ENCODE measurements at places on chromosomes 12 and 14.

DNA sequence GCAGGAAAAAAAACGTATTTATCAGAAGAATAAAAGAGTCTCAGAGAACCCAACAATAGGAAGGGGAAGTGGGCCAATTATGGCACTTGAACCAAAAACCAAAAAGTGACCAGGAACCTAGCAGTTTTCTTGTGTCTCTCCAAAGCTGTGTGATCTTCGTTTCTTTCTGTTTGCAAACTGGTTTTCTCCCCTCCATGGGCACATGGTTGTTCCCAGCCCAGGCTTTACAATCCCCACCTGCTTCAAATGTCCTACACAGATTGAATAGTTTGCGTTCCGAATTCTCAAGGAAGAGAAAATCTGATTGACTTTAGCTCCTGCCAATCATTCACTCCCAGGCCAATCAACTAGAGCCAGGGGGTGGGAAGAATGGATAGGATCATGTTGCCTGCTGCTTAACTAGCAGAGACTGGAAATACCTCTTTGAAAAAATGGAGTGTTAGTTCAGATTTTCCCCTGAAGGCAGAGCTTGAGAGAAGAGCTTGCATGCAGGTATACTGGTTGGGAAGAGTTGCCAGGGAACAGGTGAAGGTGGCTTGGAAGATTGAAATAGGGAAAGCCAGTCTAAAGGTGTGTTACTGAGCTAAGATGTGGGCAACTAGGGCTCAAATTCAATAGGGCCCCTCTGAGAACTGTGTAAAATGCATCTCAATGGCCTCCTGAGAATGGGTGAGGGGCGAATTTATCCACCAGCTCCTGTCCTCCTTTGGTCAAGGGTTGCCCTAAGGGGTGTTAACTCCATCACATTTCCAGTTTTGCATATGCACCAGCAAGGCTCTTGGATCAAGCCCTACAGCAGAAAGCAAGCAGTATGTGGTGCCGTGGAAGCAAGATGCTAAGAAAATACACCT, 106.4 kb upstream of the SRRM4 start:
- DNase-seq = no peak

DNA sequence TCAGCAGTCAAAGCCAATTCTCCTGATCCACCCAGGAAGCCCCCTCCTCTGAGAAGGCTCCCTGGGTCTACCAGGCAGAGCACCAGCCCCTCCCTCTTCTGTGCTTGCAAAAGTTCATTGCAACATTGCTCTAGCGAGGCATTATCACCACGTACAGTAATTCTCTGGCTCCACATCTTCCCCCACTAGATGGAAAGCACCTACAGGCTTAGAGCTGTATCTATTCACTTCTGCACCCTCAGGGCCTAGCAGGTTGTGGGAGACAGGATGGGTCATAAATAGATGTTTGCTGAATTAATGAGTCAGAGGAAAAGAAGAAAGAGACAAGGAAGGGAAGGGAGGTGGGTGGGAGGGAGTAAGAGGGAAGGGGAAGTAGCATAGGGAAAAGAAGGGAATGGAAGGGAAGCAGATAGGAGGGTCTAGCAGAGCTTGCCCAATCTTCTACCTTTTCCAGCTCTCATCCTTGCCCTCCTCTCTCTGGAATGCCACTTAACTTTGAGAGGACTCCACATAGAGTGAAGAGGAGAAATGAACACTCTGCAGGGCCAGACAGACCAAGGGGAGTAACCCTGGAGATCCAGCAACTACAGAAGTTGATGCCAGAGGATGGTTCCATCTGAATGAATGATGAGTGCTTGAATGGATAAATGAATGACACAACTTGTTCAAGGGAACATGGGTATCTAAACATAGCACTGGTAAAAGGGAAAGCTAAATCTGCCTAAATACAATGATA, 42.0 kb upstream of the NT5DC3 start:
- no peak for DNase-seq

- no peak for DNase-seq
These were observed 723 bp upstream of the NFE2 start for GRCh38 chr12:54301428-54302048.

- DNase-seq = no peak
These were observed 1.1 kb downstream of the CYP46A1 start for GRCh38 chr14:99685151-99685591.

DNA sequence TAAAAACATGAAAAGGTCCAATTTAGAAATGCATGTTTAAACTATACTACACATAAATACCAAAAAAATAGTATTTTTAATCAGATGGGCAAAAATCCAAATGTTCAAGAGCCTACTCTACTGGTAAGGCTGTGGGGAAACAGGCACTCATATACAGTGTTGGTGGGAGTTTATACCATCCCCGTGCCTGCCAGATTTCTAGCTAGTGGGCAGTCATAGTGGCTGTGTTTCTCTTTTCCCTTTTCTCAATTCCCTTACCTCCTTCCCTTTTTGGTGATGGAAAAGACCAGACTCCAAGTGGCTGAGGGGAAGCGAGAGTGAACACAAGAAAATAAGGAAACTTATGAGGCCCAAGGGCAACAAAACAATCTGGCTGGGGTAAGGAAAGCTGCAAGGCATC, 14.7 kb downstream of the ZNF641 start:
- DNase-seq = no peak

- DNase-seq = no peak
These were observed at the start of gene GLT1D1 for GRCh38 chr12:128852885-128853599. TSS of gene GLT1D1 (plus strand) at chr12:128853478. CDS start at chr12:128853582, 104 bp downstream.

- no peak for DNase-seq
These were observed 36.3 kb downstream of the IQSEC3 start for GRCh38 chr12:102879-103168.

DNA sequence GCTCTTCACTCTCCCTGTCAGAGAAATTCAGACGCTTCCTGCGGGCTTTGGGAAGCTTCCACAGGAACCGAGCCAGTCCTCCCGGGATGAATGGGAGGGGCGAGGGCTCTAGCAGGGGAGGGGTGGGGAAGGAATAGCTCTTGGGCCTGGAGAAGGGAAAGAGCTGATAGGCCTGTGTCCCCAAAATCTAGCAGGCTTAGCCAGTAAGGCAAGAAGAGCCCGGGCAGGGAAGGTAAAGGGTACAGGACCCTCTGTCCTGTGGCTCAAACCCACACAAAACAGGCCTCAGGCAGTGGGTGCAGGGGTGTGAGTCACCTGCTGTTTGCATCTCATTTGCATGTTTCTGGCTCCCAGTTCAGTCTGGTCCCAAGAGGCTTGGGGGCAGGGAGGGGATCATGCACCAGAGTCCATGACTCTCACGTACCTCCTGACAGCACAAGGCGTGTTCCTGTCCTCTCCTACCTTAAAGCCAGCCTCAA, 8.7 kb upstream of the SMUG1 start:
- DNase-seq = no peak

GRCh38 chr12:130714591-130715149, 1.4 kb downstream of the RIMBP2 start:
- no peak for DNase-seq

DNA sequence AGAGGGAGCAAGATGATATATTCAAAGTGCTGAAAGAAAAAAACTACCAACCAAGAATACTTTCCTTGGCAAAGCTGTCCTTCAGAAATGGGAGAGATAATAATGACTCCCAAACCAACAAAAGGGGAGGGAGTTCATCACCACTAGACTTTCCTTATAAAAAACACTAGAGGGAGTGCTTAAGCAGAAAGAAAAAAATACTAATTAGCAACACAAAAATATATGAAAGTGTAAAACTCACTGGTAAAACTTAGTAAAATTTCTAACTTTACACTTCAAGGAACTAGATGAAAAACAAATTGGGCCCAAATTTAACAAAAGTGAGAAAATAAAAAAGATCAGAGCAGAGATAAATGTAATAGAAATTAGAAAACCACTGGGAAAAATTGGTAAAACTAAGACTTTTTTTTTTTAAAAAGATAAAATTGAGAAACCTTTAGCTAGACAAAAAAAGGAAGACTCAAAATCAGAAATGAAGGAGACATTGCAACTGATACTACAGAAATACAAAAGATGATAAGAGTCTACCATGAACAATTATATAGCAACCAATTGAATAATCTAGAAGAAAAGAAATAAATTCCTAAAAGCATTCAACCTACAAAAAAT, 60.4 kb upstream of the FAR2 start:
- DNase-seq = no peak

- no peak for DNase-seq
These were observed 4.3 kb downstream of the PAPLN start for GRCh38 chr14:73241481-73242165.

DNA sequence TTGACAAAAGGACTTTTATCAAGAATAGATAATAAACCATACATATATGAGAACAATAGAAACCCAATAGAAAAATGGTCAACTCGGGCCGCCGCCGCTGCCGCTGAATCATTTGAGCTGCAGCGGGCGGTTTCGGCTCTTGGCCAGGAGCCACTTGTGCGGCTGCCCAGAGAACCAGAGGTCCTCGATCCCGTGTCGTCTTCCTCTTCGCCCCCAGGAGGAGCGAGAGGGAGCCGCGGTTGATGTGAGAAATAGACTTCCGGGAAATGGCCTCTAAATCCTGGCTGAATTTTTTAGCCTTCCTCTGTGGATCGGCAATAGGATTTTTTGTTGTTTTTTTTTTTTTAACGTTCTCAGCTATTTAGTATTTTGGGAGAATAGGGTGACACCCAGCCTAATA, 44.8 kb downstream of the CPSF6 start:
- DNase-seq = no peak

GRCh38 chr12:127760996-127761395, 506.0 kb upstream of the TMEM132C start:
- no peak for DNase-seq

DNA sequence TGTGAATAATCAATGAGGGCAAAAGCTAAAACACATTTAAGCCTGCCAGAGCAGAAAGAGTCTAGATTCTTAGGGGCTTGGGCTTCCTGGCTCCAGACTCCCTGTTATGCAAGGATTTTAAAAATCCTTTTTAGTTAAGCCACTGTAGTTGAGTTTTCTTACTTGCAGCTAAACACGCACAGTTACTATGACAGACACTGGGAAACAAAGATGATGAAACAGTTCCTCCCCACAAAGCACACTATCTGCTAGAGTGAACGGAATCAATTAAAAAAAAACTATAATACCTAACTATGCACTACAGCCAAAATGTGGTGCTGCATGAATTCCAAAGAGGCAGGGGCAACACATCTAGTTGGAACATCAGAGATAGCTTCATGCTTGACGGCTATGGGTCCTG, 28.2 kb downstream of the RPS6KA5 start:
- DNase-seq = no peak

GRCh38 chr12:58068706-58069105, 127.3 kb downstream of the ATP23 start:
- DNase-seq = no peak

DNA sequence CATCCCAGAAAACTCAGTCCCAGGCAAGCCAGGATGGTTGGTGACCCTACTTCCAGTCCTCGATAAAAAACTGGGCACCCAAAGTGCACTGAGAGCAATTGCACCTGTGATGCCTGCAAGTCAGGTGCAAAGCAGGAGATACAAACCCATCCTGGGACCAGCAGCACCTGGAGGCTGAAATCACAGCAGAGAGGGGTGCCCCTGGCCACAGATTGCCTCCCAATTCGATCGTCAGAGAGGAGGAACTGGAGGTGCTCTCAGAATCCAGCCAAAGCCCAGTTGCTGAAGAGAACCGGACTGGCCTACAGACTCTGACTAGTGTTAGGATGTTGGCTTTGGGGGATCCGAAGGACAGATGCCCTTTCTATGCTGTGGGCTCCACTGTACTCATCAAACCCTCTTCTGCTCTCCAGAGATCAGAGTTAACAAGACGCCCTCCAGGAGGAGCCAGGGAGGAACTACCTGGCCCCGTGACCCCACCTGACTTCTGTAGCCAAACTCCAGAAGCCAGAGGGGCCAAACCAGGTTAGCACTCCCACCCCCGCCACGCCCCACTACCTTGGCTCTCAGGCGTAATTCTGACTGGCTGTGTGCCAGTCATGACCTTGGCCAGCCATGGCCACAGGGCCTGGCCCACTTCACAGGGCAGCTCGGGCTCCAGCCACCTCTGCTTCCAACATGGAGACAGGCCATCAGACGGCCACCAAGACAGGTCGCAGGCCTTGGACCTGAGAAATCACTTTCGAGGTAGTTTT, 284.5 kb upstream of the RTL1 start:
- no peak for DNase-seq

DNA sequence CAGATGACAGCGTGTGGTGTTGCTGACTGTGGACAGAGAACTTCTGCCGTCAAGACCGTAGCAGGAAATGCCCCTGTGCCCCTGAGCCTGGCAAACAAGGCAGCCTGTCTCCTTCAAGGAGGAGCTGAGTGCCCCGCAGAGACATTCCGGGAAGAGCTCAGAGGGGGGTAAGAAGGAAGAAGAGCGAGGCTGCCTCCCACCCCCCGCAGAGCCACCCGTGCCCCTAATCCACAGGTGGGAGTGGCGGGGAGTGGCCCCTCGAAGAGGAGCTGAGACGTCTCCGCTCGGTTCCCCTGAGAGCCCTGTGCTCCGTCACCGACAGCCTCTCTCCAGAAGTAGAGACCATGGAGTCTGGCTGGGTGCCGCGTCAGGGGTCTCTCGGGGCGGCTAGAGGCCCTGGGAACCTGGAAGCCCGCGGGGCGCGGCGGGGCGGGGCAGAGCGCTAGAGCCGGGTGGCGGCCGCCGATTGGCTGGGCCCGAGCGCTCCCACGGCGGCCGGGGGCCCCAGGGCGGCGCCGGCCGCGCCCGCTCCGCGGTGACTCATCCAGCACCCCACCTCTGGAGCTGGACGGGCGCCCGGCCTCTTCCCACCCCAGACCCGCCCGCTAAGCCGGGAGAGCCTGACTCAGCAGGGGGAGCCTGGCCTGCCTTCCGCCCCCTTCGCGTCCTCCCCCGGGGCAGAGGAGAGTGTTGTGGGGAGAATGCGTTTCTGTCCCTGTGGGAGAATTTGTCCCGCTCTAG, 25.2 kb upstream of the KRT78 start:
- peak; percentile 48 for DNase-seq

GRCh38 chr12:89333564-89334252, 18.6 kb downstream of the DUSP6 start:
- DNase-seq = no peak

DNA sequence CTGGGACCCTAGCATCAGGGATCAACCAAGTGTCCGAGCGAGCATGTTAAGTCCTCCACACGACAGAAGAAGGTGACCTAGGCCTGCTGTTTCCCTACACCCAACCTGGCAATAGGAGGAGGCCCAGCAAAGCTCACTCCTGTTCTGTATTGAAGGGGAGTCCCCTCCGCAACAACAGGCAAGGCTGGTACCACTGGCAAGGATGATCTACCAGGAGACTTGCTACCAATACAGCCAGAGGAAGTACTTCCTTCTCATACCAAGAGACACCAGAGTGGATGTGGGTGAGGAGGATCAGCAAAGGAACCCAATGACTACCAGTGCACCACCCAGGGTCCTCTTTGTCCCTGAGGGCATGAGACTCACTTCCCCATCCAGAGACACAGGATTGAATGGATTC, 4.9 kb downstream of the KLRC1 start:
- DNase-seq = no peak

DNA sequence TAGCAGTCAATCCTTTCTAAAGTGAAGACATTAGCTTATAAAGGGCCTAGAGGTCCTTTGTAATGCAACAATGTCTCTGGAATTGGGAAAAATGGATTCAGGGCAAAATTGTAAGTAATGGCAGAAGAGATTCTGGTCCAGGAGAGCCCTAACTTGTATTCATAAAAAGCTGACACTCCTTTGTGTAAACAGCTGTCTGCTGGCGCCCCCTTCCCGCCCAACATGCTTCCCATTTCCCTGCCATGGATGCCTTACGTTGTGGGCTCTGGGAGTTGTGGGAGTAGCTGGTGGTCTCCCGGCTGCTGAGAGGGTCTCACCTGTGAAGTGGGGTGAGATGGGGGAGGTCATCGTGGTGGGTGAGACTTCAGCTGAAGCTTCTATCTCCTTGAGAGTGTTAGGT, 2.3 kb downstream of the ACRBP start:
- no peak for DNase-seq

GRCh38 chr12:16608946-16609539, 3.1 kb upstream of the LMO3 start:
- no peak for DNase-seq
